NAMALWA (cell line): ENCODE measurements at places on chromosomes 5 and 9.

- peak; percentile 46 for DNase-seq
These were observed 551 bp downstream of the N4BP3 start for GRCh38 chr5:178113841-178114324.

GRCh38 chr9:76620996-76621395, 143.2 kb upstream of the PCA3 start:
- DNase-seq = no peak

DNA sequence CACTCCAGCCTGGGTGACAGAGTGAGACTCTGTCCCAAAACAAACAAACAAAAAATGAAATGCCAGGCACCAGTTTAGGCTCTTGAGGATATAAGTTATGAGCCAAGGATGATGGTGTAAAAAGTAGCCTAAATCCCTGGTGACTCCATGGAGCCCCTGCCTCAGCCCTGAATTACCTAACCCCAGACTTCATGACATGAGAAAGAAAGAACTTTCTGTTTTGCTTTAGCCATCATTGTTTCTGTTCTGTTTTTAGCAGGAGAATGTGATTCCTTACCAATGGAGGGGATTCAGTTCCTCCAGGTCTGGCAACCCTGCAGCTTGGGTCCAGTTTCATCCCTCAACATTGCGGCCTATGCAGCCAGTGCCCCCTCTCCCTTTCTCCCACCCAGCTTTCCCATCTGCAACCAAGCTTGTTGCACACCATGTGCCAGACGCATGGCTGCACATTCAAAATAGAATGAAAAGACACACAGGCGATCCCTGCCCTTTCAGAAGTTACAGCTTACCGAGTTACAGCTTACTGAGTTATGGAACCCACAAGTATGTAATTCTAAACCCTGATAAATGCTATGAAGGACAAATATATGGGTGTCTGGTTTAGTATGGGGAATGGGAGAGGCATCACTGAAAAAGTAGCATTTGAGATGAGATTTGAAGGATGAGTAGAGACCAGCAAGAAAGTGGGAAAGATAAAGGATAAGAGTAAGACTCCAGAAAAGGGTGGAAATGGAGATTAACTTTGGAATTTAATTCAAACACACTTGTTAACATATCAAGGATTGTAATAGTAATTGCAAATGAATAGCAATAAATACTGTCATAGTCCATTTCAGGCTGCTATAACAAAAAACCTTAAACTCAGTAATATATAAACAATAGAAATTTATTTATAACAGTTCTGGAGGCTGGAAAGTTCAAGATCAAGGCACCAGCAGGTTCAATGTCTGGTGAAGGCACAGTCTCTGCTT, 6.0 kb upstream of the SEMA5A start:
- no peak for DNase-seq

GRCh38 chr5:143716881-143717280, 95.1 kb upstream of the HMHB1 start:
- DNase-seq = no peak

- no peak for DNase-seq
These were observed 120.1 kb upstream of the CCL21 start for GRCh38 chr9:34830068-34830467.

DNA sequence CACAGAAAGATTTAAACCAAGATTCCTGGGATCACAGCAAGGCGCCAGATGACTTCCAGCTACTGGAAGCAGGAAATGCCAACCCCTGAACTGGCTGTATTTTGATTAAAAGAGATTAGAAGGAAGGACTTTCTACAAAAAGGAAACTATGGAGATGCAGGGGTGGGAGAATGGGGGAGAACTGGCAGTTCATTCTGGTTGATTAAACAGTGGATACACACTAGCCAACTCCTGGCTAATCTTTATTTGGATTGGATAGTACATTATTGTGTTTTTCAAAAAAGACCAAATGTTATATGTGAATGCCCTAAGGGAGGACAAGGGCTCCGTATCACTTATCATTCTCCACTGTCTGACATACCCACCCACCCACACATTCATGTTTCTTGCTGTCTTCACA, 93.2 kb downstream of the CDO1 start:
- no peak for DNase-seq
